ENCODE measurements at places on chromosomes 7 and 10.

- peak; percentile 81 for DNase-seq
These were observed 10.4 kb downstream of the ATG9B start for GRCh38 chr7:151013733-151014497.

GRCh38 chr7:134941185-134941900 lies 45.0 kb upstream of the AGBL3 start:
- no peak for DNase-seq

- no peak for DNase-seq
These were observed 23.3 kb downstream of the UBTD1 start for GRCh38 chr10:97522071-97522470.

- no peak for DNase-seq
These were observed 21.8 kb downstream of the IFT22 start for GRCh38 chr7:101299511-101300464.

DNA sequence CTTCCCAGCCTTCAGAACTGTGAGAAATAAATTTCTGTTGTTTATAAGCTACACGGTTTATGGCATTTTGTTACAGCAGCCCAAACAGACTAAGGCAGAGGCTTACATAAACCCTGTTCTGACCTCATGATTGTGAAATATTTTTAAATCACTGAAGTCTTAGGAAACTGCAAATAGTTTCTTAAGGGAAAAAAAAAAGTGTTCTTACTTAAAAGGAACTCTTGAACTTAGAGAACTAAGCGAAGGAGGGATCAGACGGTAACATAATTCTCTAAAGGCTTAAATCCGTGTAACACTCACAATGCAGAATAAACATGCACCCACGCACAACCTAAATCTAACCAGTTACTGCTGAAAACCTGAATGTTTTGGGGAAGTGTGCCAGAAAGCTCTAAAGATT lies 749.1 kb upstream of the LRRTM3 start:
- no peak for DNase-seq

DNA sequence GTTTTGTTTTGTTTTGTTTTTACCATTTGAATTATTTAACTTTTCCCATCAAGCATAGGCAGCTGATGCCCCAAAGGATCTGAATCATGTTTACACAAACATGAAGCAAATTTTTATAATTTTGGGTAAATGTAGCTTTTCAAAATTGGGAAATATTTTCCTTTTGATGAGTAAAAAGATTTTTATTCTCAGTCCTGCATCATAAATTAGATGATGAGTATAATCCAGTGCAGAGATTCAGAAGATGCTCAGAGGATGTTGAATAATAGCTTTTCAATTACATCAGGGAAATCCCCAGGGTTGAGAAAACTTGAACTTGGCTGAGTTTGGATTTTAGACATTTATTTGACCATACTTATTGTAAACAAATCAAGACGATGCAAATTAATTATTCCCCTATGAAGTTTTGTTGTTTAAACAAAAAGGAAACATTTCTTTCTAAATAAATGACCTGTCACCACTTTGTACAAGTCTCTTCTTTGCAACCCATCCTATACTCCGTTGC lies 121.7 kb downstream of the FAM204A start:
- no peak for DNase-seq

DNA sequence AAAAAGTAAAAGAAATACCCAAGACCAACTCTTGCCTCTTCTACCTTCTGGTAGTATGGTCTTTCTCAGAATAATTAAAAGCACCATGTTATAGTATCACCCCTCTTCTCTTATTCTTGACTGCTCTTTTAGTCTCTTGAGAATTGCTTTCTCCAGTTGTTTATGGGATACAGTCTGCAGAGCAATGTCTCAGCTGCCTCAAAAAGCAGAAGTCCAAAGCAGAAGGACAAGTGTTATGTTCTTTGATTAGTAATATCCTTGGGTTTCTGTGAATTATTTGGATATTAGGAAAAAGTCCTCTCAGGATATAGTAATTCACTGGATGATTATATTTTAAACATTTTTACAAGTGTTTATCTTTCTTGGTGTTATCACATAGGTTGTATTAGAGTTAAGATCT lies 7.4 kb downstream of the TAS2R41 start:
- no peak for DNase-seq

DNA sequence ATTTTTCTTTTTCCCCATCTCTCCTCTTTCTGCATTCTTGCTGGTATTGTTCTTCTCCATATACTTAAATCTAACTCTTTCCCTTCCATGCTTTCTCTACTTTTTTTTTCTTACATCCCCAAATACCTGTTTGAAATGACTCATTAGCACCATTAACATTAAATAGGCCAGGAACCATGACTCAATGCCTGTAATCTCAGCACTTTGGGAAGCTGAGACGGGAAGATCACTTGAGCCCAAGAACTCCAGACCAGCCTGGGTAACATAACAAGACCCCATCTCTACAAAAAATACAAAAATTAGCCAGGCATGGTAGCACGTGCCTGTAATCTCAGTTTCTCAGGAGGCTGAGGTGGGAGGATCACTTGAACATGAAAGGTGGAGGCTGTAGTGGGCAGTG lies 1026.8 kb downstream of the GATA3 start:
- DNase-seq: no peak

DNA sequence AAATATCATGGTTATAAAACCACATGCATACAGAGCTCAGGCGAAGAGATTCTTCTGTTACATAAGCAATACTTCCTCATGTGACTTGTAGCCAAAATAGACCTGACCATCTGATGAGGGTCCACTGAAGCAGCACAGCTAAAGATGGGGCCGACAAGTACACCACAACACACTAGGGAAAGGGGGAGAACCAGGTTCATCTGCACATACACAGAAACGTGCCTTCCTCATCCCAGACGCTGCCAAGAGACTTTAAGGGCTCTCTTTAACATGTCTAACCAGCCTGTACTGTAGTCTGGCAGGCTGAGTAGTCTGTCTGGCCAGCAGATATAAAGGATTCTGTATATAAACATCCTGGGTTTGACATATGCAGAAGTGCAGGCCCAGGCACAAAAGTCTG lies 30.3 kb downstream of the ERCC6 start:
- no peak for DNase-seq

- DNase-seq: no peak
These were observed 974.8 kb downstream of the SORCS3 start for GRCh38 chr10:105615715-105616365.

GRCh38 chr10:24415455-24416125 lies 206.7 kb downstream of the KIAA1217 start:
- no peak for DNase-seq

GRCh38 chr10:132687893-132688579 lies 97.9 kb downstream of the NKX6-2 start:
- no peak for DNase-seq

DNA sequence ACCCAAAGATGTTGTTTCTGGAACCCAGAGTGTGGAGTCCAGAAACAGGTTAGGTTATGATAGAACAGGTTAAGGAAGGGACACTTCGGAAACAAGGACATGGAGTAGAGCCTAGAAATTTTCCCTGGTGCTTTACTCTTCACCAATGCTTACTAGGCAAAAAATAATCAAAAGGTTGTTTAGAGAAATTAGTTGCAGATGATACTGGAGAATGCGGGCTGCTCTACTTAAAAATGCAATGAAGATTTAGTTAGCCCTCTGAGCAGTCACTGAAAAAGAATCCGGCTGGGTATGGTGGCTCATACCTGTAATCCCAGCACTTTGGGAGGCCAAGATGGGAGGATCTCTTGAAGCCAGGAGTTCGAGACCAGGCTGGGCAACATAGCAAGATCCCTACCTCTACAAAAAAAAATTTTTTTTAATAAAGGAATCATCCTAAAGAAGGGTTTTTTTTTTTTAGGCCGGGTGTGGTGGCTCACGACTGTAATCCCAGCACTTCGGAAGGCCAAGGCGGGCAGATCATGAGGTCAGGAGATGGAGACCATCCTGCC lies 3.3 kb upstream of the UBE2H start:
- no peak for DNase-seq

- no peak for DNase-seq
These were observed 40.9 kb upstream of the ZNF32 start for GRCh38 chr10:43689618-43689954.

DNA sequence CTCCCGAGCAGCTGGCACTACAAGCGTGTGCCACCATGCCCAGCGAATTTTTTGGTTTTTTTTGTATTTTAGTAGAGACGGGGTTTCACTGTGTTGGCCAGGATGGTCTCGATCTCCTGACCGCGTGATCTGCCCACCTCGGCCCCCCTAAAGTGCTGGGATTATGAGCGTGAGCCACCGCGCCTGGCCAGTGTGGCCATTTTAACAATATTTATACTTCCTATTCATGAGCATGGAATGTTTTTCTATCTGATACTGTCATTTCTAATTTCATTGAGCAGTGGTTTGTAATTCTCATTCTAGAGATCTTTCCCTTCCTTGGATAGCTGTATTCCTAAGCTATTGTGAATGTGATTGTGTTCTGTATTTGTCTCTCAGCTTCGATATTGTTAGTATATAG lies 96.2 kb downstream of the GLCCI1 start:
- DNase-seq: no peak

- DNase-seq: no peak
These were observed 70.5 kb upstream of the SP4 start for GRCh38 chr7:21357151-21358097.

DNA sequence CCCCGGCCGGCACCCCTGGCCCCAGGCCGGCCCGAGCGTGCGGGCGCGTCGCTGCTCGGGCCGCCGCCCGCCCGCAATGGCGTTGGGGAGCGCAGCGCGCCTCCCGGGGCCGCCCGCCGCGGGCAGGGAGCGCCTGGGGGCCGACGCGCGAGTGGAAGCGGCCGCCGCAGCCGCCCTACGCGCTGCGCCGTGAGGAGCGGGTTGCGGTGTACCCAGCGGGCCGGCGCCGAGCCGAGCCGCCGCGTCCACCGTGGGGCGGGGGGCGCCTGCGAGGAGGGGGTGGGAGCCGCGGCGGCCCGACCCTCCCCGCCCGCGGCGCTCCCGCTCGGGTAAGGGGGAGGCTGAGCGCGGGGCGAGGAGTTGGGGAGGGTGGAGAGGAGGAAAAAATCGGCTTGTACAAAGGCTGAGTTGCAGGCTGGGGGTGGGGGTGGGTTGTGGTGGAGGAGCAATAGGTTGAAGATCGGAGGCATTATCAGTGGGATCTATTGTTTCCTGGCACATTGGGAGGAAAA lies 473 bp downstream of the PPP1R9A start:
- no peak for DNase-seq

GRCh38 chr7:6056616-6057015 lies 25.4 kb downstream of the ANKRD61 start:
- no peak for DNase-seq

- DNase-seq: no peak
These were observed 136.0 kb downstream of the COL28A1 start for GRCh38 chr7:7399707-7400106.

DNA sequence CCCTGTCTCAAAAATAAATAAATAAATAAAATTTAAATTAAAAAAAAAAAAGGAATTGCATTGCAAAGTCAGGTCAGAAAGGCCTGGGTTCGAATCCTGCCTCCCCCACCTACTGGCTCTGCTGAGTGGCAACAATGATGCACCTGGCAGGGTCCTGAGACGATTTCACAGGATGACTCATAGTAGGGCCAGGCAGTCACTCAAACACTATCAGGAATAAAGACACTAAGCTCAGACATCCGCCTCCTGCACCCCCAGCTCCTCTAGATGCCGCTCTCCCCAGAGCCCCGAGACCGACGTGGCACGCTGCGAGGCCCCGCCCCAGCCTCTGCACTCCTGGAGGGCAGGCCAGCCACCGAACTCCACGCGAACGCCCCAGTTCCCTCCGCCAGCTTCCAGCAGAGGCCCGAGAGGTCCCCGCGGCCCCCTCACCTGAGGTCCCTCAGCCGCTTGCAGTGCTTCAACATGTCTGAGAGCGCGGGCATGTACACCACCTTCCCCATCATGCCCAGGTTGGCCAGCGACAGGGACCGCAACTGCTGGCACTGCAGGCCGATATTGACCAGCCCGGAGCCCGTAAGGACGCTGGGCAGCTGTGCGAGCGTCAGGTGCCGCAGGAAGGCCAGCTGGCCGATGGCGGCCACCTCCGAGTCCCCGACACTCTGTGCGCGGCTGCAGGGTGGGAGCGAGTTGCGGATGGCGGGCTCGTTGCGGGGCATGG lies 76.6 kb upstream of the TNRC18 start:
- DNase-seq: no peak

GRCh38 chr7:945147-945555 lies 9.3 kb downstream of the ADAP1 start:
- DNase-seq: no peak

GRCh38 chr7:19146699-19147098 lies 1.5 kb upstream of the FERD3L start:
- no peak for DNase-seq

- no peak for DNase-seq
These were observed 749.7 kb upstream of the POM121L12 start for GRCh38 chr7:52285689-52286088.

GRCh38 chr7:88357781-88358525 lies 51.3 kb upstream of the STEAP4 start:
- DNase-seq: no peak

DNA sequence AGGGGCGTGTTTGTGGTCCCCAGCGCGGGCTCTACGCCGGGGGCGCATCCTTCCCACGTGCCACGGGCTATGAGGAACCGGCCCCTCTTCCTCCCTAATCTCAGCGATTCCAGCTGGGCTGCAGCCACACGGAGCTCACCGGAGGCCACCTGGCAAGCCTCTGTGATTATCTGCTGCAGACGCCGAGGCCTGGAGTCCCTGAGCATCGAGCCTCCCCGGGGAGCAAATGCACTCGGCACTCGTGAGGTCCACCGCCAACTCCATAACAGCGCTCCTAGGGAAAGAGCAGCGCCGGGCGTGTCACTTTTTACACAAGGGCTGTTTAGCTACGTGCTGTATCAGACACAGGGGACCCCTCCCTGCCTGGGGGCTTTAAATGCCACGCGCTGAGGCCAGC lies 101.2 kb downstream of the DYNC2I1 start:
- no peak for DNase-seq

- no peak for DNase-seq
These were observed 101.9 kb upstream of the PRSS58 start for GRCh38 chr7:142359694-142360279.

GRCh38 chr7:507623-508300 lies 11.9 kb downstream of the PDGFA start:
- no peak for DNase-seq

- no peak for DNase-seq
These were observed 1187.9 kb downstream of the XPNPEP1 start for GRCh38 chr10:108735380-108735779.

DNA sequence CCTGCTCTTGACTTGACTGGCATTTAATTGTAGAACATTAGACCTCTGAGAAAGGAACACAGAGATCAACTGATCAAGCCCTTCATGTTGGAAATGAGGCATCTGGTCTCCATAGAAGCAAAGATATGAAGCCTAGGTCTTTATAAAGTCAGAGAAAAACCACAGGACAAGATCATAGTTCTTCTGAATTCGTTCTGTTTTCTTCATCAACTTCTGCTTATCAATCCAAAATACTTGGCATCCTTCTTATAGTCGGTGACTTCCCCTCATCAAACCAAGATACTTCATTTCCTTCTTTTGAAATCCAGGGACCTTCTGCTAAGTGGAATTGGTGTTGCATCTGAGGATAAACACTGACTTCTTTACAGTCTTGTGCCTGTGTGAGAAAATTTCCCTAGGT lies 77.1 kb upstream of the PRKCQ start:
- DNase-seq: no peak

GRCh38 chr7:100629117-100629716 lies 12.1 kb downstream of the TFR2 start:
- DNase-seq: no peak

All from effector CD8-positive, alpha-beta T cell (primary cell).